Effector CD4-positive, alpha-beta T cell (primary cell): ENCODE measurements at places on chromosomes 12 and 14.

DNA sequence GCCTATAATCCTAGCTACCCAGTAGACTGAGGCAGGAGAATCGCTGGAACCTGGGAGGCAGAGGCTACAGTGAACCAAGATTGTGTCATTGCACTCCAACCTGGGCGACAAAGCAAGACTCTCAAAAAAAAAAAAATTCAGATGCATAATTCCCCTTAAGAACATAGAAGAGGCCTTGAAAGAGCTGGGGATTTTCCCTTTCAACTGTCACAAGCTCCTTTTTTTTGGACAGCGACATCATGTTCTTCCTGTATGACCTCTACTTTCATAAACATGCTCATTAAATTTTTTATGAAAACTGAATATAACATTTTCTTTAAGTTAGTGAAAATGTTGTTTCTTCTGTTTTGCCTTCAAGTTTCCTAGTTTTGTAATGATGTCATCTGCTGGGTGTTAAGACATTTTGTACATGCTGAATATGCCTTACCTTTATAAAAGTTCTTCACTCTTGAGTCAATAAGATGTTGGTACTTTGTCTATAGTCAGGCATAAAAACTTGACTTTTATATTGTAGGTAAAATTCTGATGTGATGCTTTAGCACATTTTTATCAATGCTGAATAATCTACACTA is 76.0 kb downstream of the PTHLH start:
- no peak for DNase-seq

DNA sequence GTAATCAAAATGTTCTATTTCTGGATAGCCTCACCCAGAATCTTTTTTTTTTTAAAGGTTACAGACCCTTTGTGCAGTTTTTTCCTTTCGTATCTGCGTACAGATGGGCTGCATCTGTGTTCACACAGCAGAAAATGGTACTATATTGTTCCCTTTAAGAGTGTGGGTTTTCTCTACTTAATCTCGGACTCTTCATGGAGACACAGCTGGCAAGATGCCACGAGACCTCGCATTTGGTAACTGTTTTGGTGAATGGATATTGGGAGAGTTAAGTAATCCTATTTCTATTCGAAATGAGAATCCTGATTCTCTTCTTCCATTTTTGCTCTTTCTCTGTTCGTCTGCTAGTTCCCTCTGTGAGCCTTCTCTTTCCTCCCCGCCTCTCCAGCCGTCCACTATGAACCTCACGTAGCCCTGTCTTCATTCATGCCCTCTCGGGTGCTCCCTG is 85.7 kb downstream of the SAMD4A start:
- no peak for DNase-seq

- no peak for DNase-seq
Observed at GRCh38 chr14:104131968-104132732, 6.2 kb upstream of the KIF26A start.

DNA sequence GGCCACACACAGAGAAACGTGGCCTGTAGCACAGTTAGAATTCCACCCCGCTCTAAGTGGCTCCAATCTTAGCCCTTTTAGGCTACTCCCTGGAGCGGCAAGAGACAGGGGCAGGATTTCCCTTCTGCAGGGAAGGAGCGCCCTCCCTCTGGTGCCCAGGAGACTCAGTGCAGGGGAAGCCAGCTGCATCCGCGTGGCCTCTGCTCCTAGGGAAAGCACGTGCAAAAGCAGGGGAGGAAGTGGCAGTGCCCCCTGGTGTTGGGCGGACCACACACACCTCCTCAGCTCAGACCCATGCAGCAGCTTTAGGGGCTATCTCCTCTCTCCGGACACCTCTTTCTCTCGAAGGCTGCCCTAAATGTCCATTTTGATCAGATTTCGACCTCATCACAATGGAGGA is 50.0 kb downstream of the SPRING1 start:
- DNase-seq, result no peak

GRCh38 chr12:95959107-95959506 is 16.0 kb downstream of the AMDHD1 start:
- DNase-seq, result no peak

GRCh38 chr12:20696181-20696905 is 1.2 kb downstream of the SLCO1C1 start:
- DNase-seq, result no peak

DNA sequence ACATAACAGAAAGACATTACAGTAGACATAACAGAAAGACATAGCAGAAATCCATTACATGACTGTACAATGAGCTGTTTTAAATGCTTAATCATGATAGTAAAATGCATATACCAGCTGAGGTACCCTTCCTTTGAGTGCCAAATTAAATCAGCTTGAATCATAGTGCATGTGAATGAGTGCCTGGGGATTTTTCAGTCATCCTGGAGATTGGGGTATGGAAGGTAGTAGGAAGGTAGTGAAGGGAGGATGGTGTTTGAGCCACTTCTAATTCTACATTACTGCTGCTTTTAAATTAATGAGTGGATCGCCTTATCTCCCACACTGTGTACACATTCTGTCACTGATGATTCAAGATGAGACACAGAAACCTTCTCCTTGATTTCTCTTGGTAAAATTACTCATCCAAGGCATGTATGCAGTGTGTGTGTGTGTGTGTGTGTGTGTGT is 534.2 kb downstream of the LRFN5 start:
- no peak for DNase-seq

- DNase-seq, result no peak
Observed at GRCh38 chr12:3305904-3306619, 184.9 kb upstream of the PRMT8 start.

DNA sequence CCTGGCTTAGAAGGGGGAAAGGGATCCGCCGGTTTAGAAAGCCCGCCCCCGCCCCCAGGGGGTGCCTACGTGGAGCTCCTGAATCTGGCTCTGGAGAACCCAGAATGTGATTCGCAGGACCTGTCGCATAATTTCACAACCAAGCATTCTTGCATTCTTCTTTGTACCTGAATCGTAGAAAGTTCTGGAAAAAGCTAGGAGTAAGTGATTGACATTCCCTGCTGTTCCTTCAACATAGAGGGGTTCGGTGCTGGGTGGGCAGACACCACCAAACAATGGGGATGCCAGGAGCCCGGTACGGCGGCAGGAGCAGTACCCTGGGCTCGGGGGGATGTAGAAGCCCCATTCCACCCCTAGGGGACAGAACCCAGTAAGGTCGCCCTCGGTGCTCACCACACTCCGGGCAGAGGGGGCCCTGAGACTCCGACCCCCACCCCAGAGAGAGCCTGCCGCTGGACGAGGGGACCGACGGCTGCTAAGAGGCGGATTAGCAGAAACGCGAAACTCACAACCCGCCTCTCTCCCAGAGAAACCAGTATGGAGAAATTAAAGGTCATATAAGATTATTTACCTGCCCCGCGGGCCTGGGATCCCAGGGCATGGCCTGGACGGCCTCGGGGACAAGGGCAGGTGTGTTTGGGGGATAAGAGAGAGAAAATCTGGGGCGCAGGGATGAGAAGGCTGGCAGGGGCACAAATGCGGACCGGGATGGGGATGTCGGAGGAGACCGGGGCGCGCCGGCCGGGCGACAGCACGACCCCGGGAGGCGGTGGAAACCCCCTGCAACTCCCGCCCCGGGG is 520 bp downstream of the CSRP2 start:
- no peak for DNase-seq

DNA sequence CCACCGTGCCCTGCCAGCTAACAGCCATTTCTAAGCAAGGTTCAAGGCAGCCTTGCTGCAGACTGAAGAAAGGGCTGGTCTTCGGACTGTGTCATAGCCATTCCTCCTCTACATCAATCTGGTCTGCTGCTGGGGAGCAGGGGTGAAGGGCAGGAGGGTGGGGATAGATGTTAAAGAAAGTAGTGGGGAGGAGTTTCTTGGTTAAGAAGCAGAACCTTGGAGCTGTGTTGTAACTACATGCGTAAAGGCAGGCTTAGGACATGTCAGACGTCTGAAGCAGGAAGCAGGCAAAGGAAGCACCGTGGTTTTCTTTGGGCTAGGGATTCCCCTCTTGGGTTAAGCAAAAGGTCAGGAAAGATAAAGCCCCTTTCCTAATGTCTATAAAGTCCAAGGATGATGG is 18.1 kb upstream of the NEK9 start:
- DNase-seq, result no peak

DNA sequence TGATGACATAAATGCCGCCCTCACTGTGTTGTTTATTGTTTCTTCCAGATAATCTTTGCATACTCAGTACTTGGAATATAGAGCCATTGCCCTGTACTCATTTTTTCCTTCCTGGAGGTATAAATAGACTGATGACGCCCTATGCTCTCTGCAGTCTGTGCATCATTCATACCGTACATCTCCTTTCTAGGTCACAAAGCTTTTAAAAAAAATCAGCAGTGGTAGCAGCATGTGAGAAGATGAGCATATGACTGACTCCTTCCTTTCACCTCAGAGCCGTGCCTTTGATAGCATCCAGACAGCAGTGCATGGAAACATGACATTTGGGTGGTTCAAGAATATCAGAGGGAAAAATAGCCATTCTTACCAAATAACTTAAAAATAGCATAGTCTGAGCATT is 77.3 kb downstream of the PDE3A start:
- no peak for DNase-seq

DNA sequence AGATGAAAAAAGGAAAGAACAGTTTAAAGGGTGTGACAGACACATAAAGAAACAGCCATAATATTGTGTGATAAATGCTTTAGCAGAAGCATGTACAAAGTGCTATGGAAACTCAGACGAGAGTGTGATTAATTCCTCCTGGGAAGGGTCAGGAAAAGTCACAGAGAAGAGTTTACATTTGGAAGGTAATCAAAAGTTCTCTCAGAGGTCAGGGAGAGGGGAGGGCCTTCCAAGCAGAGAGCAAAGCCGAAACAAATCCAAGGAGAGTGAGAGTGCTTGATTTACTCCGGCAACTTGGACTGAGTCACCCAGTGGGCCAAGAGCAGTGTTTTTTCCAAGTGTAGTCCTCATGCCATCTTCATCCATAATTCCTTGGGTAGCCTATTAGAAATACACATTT is 108.3 kb downstream of the IGF1 start:
- DNase-seq, result no peak

DNA sequence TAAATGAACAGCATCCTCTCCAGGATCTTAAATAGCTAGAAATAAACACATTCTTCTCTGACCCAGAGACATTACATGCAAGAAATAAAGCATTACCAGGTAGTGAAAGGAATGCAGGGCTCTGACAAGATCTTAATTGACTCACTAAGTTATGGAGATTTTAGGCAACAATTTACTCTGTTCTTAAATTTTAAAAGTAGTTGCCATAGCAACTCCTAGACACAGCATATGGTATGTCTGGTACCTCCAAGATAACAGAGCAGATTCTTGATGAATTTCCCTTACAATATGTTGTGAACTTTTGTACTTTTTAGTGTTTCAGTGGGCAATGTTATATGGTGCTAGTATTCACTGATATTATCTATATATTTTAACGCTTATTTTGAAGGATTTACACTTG is 76.7 kb upstream of the G2E3 start:
- no peak for DNase-seq

- DNase-seq, result peak; percentile 12
Observed at GRCh38 chr12:42097971-42098370, 46.7 kb downstream of the GXYLT1 start.

- no peak for DNase-seq
Observed at GRCh38 chr12:54463034-54463433, 10.4 kb downstream of the GTSF1 start.

DNA sequence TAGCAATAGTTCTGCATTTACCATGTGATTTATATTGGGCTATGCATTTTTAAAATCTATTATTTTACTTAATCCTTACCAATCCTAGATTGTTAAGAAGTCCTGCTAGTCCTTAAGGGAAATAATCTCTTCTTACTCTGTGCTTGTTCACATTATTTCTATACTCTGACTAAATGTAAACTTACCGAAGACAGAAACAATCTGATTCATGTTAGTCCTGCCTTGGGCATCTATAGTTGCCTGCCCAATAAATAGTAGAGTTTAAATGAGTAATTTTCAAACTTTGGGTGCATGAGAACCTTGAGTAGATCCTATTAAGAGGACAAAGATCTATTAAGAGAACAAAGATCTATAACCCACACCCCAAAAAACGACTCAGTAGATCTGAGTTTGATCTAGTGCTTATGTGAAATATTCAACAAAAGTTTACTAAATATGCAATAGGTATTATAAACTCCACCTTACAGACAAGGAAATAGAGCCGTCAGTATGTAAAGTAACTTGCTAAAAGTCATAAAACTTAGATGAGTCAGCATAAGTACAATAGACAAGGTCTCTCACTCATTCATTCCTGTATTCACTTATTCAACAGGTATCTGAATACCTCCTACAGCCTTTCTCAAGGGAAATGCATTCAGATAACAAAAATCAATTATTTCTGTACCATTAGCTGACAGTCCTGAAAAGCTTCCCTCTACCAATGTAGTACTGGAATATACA is 127.6 kb downstream of the PAWR start:
- no peak for DNase-seq
